ENCODE measurements at places on chromosomes 2 and 18.

DNA sequence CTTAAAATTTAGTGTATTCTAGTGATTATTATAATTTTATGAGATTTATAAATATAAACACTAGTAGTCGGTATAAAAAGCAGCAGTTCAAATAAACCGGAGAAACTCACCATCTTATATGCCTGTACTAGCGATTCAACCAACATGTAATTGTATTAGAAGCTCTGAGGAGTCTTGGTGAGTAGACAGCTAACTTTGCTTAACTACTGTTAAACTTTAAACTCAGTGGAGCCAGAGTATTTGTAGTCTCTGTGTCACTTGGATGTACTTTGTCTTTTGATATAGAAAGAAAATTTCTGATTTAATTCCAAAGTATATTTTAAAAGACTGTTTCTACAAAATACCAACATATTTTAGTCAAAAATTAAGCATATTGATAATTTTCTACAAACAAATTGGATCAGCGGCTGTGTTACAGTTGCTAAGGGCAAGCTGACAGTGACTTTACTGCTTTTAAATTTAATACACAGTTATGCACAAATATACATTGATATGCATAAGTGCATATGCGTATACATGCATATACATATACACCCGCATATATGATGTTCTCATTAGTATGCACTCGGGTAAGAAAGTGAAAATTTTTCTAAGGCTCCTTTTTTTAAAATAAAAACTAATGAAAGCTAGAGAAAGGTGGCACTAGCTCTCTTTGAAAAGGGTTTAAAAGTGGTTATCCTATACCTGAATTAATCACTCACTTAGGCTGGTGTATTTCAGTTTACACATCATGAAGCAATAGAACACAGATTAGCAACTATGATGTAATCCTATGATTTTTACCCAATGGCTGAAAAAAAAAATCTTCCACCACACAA lies 374.5 kb downstream of the NCKAP5 start:
- DNase-seq: no peak

DNA sequence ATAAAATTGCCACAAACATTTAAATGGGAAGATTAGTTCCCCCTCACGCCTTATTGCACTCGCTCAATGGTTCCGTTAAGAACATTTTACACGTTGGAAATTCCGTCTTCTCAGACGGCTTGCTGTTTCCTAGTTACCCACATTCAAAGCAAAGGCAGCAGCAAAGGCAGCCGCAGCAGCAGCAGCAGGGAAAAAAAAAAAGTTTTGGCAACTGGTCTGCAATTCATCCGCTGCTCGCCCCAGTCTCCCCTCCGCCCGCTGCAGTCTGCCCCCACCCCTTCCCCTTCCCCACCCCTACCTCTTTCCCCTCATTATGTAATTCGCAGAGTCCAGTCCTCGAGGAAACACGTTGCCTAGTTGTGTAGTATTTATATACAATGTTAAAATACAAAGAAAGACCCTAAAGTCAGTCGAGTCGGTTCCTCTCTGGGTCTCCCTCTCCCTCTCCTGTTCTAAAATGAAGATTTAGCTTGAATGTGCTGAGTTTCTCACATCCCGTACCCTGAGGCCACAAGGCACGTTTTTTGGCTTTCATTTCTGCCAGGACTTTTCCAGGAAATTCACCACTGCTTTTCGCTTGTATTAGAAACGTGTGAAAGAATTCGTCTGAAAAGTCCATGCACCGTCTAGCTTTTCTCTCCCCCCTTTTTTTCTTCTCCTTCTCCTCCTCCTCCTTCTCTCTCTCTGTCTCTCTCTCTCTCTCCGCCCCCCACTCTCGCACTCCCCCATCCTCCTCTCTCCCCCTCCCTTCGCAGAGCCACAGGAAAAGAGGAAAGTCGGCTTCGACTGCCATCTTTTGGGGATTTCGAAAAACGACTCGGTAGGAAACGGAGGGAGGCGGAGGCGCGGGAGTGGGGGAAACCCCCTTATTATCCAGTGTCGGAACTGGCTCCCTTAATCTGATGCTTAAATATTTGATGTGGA lies 140.0 kb downstream of the MEIS1 start:
- peak; percentile 87 for DNase-seq

- DNase-seq: no peak
Observed at GRCh38 chr2:168613551-168613950, 157.5 kb downstream of the CERS6 start.

DNA sequence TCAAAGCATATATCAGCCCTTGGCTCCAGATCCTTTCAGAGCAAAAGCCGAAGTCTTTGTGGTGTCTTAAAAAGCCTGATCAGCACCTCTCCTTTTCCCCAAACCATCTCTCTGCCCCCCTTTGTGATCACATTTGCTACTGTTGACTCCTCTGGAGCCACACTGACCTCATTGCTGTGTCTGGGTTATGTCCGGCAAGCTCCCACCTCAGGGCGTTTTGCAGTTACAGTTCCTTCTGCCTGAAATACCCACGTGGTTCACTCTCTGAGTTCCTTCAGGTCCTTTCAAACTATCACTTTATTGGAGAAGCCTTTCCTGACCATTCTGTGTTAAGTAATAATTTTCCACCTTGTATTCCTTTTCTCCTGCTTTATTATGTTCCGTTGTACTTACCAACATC lies 11.8 kb downstream of the C2orf69 start:
- DNase-seq: no peak

DNA sequence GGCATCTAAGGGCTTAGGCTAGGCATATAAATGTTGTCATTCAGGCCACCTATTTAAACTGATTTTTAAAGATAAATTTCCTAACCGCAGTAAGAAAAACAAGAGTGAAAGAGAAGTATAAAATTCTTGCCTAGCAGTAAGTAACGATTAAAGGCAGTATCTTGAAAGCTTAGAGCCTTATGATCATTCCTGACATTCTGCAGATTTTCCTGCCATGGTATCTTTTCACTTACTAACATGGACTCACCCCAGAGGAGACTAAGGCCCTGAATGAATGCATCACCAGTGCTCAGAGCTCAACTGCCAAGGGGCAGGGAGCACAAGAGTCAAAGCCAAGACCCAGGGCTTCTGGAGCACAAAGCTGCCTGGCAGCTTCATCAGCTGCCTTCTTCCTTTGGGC lies 133.1 kb downstream of the GCA start:
- DNase-seq: no peak

DNA sequence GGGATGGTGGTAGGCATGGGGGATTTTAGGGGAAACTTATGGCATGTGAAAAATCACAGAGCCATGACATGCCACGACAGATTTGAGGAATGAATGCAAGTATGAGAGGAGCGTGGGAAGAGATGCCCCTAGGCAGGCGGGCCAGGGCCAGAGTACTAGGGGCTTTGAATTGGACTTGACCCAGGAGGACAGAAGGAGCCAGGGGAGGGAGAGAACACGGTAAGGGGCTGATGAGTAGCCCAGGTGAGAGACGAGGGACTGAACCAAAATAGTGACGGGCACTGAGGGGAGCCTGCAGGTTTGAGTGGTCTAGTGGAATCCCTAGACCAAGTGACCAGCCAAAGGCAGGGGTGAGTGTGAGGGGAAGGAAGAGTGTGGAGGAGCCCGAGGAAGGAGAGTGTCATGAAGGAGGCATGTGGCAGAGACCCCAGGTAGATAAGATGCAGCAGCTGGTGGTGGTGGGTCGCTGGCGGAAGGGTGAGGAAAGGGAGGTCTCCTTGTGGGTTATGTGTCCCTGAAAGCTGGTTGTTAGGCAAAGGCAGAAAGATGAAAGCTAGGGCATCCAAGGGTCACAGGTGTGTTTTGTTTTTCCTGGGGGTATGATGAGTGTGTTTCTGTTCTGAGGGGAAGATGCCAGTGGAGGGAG lies 48.7 kb downstream of the ZBTB7C start:
- no peak for DNase-seq

GRCh38 chr2:9909106-9909505 lies 42.4 kb upstream of the GRHL1 start:
- DNase-seq: no peak

- DNase-seq: no peak
Observed at GRCh38 chr2:68203587-68203986, 45.9 kb downstream of the PNO1 start.

DNA sequence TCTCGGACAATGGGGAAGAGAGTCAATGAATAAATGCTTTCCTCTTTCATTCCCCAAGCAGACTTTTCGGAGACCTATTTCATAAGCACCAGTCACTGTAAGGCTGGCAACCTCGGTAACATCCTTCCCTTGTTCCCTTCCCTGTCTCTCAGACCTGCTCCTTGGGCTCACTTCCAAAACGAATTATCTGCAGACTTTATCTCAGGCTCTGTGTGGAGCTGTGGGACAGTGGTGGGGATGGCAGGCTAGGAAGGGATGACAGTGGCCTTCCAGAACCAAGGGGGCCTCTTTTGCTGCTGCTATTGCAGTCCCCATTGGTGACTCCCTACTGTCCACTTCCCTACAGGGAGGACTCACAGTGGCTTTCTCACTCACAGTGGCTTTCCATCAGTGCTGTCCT lies 185.6 kb upstream of the MEX3C start:
- no peak for DNase-seq

GRCh38 chr2:38925982-38926381 lies 36.3 kb downstream of the ARHGEF33 start:
- DNase-seq: no peak

GRCh38 chr2:158489366-158490112 lies 32.8 kb downstream of the PKP4 start:
- DNase-seq: no peak

GRCh38 chr2:240149943-240150784 lies 9.7 kb upstream of the OTOS start:
- DNase-seq: peak; percentile 82

DNA sequence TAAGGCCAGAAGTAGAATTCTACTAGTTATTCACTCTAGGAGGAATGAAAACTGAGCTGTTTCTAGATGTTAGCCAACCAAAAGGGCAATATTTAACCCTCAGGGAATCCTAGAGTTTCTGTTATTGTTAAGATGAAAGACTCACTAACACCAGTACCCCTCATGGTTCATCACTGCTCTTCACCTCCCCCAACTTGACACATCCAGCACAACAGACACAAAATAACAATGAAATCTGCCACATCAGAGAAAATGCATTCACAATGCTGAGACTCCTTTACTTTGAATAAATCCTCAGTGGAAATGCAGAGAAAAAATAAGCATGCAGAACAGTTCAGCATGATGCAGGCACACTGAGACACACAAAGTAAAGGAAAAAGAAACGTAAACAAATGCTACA lies 111.3 kb downstream of the RIF1 start:
- no peak for DNase-seq

GRCh38 chr18:44724105-44724778 lies 43.6 kb downstream of the SETBP1 start:
- DNase-seq: no peak

- DNase-seq: no peak
Observed at GRCh38 chr2:239626961-239627592, 226.3 kb upstream of the HDAC4 start.

DNA sequence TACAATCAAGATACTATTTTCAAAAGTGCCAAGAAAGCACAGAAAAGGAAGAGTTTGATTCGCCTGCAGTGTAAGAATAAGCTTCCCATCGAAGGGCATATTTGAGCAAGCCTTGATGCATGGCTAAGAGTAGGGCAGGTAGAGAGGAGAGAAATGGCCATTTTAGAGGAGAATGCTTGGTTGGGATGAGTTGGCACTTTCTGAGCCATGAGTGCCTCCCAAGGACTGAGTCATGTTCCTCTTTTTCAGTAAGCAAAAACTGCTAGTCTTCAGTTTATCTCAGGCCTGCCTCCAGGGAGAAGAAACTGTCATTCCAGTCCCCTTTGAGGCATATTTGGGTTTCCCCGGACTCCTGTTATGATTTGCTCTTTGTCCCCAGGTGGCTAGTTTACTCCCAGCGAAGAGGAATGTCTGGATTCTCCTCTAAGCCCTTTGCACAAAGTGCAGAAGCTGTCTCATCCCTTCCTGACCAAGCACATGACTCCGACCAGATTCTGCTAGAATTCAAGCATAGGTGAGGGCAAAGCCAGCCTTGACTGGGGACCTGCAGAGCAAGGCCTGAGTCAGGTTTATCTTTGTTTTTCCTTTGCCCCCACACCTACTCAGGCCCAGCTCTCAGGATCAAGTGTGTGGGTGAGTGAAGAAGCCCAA lies 115.2 kb downstream of the TTC32 start:
- no peak for DNase-seq

DNA sequence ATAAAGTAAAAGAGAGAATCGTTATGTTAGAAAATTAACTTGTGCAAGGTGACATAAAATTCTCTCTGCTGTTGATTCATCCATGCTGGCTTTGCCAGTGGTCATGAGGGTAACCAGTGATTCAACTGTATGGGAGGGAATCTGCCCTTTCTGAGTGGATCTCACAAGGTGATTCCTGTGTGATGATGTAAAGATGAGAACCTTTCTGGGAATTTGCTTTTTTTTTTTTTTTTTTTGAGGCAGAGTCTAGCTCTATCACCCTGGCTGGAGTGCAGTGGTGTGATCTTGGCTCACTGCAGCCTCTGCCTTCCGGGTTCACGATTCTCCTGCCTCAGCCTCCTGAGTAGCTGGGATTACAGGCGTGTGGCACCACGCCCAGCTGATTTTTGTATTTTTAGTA lies 23.3 kb downstream of the RAB31 start:
- no peak for DNase-seq

DNA sequence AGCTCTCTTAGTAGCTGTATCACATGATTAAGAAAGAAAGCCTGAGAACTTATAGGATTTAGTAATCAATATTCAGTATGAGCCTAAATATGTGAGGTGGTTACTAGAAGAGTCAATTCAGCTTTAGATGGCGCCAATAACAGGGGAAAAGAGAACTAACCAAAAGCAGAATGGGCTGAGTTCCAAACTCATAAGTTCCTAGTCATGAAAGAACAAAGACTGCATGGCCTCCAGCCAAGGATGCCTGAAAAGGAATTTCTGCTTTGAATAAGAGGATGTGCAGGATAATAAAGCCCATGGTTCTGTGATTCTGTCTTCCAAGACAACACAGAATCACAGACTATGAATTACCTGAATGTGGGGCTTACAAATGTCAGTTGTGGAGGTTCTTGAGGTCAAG lies 196.5 kb downstream of the SATB2 start:
- DNase-seq: no peak

DNA sequence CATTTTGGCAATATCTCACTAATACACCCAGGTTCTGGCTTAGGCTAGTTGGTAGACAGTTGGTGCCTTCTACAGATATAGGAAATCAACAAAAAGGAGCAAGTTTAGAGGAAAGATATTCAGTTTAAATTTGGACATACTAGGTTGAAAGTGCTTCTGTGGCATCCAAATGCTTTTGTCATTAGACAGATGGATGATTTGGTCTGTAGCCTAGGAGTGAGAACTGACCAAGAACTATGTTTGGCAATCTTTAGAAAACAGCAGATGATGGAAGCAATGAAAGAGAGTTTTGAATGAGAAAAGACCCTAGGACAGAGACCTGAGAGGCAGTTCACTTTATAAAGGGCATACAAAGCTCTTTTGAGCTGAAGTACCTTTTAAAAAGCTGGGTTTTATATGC lies 201.3 kb upstream of the FSHR start:
- DNase-seq: no peak

- DNase-seq: no peak
Observed at GRCh38 chr2:224948859-224949258, 93.4 kb downstream of the DOCK10 start.

DNA sequence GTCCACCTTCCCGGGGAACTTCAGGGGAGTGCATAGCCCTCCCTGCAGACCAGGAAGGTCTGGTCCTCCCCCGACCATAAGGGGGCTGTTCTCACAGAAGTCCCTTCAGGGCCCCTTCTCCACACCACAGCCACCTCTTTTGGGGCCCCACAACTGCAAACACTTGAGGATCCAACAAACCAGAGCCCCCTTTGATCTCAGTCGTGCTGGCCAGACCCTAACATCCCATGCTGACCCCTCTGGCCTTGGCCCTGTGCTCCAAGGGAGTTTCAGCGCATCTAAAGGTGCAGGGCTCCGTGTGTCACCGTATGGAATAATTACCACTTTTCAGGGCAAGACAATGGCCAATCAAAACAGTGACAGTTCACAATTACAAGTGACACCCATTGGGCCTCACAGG lies 57.7 kb downstream of the ADNP2 start:
- no peak for DNase-seq

Measured in HuH-7 (cell line).